Hepatocyte (in vitro differentiated cells): ENCODE measurements at places on chromosomes 5 and 9.
A peak's percentile ranks its signal among the peaks of the same experiment; 100 is the strongest.

- no peak for DNase-seq
Observed at GRCh38 chr9:105341434-105342146, 97.1 kb downstream of the SLC44A1 start.

- DNase-seq: no peak
Observed at GRCh38 chr9:134343637-134344036, 17.4 kb downstream of the RXRA start.

GRCh38 chr9:112841261-112841660 lies 49.4 kb downstream of the SLC46A2 start:
- DNase-seq: no peak

GRCh38 chr5:138601444-138601843 lies 26.2 kb upstream of the HSPA9 start:
- DNase-seq: peak; percentile 67

DNA sequence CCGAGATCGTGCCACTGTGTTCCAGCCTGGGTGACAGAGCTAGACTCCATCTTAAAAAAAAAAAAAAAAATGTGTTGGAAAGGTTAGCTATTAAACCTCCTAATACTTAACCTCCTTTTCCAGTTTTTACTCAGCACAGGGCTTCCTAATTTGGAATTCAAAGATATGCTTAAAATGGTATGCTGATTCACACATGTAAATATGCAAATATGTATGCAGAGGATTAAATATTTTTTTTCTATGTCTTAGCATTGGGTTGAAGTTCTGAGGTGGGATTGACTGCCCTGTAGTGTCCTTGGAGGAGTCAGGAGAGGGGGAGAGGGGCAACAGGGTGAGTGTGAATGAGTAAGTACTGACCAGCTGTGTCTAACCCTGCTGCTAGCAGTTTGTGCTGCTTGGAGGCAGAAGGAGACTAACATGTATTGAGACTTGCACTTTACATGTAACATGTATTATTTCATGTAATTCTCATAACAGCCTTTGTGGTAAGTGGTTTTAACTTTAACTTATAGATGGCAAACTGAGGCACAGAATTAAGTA lies 63.2 kb downstream of the SLC44A1 start:
- DNase-seq: no peak

DNA sequence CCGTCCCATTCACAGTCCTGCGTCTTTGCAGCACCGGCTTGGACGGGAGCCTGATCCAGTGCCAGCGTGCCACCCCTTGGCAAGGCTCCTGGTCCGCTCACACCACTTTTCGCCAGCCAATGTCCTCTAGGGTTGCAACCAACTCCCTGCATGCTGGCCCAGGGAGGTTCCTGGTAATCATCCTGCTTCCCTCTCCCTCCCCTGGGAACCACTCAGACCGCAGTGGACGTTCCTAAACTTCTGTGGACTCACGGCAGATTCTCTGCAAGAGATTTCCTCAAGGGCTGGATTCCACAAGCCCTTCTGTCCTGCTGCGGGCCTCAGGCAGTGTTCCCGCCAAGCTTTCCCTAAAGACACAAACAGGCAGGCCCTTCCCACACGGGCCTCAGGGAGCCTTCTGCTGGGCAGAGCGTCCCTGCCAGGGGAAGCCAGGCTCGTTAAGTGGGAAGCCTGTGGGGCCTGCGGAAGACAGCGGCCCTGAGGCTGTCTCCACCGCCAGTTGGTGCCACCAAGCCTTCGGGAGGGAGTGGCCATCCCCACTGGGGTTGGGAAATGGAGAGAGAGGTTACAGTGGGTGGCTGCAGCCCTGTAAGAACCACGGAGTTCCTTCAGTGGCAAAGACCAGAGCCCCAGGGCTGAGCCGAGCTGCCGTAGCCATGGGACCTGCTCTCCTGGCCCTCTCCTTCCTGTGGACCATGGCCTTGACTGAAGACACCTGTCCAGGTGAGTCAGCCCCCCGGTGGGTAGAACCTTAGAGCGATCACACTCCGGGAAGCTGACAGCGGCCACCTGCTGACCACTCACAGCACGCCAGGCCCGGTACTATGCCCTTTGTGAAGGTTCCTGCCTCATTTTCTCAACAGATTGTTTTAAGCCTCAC lies 16.4 kb upstream of the FCN2 start:
- no peak for DNase-seq

DNA sequence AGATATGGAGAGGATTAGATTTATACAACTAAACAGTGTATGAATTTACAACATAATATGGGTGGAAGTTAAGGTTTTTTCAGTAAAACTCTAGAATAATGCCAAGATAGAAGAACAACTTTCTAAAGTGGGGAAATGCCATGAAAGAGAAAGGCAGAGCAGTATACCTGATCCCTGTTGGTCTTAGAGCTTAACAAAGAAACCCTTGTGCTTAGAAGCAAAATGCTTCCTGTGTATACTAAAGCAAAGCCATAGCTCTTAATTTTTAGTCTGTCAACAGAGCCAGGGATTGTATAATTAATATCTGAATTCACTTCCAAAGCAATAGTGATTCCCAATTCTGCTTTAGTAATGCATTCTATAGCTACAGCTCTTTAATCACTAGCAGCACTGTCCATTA lies 14.4 kb downstream of the C9orf85 start:
- DNase-seq: no peak

DNA sequence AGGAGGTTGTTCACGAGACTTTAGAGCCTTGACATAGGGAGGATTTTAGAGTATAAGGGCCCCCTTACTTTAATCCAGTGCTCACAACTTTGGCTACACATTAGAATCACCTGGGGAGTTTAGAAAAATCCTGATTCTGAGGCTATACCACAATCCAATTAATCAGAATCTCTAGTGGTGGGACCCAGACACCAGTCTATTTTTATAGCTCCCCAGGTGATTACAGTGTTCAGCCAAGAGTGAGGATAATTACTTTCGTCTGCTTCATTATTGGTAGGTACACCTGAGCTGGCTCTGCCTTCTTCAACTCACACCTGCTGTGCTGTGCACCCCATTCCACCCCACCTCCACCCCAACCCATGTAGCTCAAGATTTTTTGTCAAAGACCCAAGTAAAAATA lies 141.3 kb upstream of the EPB41L4A start:
- no peak for DNase-seq

DNA sequence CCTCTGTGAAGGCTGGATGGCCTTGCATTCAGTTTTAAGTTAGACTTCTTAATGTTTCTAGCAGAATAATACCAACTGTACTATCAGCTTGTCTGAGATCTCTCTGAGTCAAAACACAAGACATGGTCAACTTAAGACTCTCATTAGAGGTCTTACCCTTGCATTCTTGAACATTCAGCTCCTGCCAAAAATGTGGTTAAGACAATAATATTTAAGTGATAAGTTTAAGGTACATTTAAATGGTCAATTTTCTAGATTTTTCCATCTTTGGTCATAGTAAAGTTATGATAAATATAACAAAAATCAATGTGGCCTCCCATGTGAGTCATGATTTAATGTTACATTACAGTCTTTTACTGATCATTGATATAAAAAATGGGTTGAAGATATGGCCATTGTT lies 75.0 kb downstream of the NR2F1 start:
- no peak for DNase-seq

- DNase-seq: peak; percentile 76
Observed at GRCh38 chr5:163695830-163696578, 190.6 kb downstream of the MAT2B start.

DNA sequence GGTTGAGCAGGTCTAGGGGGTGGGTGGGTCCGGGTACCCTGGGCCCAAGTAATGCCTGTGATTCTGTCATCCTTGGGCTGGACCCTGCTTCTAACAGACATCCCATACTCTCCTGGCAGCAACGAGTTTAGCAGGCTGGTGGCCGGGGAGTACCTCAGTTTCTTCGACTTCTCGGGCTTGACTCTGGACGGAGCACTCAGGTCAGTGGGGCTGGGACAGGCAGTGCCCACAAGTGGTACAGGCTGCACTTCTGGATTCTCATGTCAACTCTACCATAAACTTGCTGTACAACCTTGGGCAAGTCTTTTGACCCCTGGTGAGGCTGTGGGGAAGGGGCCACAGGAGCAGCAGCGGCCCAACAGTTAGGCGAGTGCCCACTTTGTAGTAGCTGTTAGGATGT lies 21.8 kb downstream of the PSD2 start:
- DNase-seq: no peak

- no peak for DNase-seq
Observed at GRCh38 chr9:33291031-33291397, 698 bp downstream of the NFX1 start.

DNA sequence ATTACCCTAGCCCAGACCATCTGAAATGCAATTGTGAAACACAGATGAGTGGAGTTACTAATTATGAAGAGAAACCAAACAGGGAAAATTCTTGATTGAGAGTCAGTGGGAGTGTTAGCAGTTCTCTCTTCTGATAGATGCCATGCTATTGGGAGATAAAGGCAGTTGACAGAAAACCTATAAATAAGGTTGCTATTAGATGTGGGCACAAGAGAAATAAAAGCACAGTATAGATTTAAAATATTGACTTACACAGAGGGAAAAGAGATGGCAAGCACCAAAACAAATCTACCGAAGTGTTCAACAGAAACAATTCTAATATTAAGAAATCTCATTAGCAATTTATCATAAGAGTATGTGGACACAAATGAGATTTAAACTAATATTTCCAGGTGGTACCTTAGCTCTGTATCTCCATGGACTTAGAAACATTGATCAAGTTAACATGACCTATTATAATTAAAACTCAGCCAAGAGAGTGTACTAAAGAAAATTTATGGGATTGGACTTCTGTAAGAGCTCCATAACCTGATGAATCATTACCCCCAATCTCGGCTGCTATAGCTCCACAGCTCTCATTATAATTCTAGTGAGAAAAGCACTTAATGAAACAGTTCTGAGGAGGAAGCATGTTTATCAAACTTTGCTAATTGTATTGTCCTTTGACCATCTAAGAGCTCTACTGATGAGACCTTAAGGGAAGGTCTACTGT lies 665.0 kb upstream of the RIOK2 start:
- DNase-seq: no peak

DNA sequence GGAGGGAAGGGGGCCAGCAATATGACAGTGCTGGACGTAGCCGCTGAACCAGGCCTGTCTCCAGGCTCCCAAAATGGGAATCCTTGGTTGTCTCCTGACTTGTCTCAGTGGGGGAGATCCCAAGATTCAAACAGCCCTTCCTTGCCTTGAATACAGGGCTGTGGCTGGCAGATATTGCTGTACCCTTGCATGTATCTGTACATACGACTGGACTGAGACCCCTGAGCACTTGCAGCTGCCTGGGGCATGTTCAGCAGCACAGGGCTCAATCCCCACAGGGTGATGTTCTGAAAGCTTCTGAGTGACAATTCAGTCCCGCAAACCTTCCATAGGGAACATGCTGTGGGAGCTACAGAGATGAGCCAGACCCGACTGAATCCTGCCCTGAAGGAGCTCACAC lies 13.3 kb downstream of the OR13J1 start:
- peak; percentile 2 for DNase-seq

DNA sequence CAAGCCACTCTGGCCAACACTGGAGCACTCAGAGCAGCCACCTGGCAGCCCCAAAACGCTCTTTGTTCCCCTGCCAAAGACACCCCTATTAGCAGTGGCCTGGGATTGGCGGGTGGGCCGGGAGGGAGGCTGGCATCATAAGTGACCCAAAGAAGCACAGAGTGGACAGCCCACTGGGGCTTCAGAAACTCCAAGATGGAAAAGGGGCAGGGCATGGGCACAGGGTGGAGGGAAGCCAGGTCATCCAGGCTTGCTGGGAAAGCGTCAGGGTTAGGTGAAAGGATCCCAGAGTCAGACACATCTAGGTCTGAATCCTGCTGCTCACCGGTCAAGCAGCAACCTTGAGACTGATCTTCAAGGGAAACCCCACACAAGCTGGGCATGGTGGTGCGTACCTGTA lies 14.8 kb downstream of the EEIG1 start:
- no peak for DNase-seq

- DNase-seq: no peak
Observed at GRCh38 chr5:154999865-155000264, 13.7 kb upstream of the KIF4B start.

- DNase-seq: no peak
Observed at GRCh38 chr9:70481471-70481870, 67.0 kb upstream of the KLF9 start.

DNA sequence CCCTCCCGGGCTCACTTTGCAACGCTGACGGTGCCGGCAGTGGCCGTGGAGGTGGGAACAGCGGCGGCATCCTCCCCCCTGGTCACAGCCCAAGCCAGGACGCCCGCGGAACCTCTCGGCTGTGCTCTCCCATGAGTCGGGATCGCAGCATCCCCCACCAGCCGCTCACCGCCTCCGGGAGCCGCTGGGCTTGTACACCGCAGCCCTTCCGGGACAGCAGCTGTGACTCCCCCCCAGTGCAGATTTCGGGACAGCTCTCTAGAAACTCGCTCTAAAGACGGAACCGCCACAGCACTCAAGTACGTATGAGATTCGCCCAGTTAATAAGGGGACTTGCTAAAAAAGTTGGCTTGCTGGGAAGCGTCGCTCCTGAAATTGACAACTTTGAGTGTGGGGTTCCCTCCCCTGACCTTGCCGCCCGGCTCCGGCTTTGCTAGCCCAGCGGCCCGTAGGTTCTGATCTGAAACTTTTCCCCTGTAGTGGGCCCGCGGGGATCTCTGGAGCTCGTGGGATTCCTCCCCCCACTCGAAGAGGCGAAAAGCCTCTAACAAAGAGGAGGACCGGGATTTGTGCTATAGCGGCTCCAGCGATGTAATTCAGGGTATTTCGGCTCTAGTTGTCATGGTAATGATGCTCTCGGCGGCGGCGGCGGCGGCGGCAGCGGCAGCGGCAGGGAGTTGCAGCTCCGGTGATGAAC lies 572 bp downstream of the NR4A3 start:
- peak; percentile 59 for DNase-seq

GRCh38 chr5:95070453-95070852 lies 214.4 kb downstream of the MCTP1 start:
- DNase-seq: no peak

DNA sequence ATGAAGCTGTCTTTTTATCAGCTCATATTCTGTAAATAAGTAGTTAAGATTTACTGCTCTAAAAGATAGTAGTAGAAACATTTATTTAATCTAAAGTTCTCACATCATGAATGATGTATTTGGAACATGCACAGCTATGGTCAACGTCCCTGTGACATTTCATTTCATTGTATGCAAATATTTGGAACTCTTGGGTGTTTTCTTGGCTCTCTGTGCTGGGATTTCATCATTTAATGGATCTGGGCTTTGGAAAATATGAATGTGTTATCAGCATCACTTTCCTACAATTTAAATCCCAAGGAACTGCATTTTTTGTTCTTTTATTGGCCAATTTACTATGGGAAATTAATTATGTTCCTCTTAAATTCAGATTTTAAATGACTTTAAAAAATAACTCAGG lies 462.9 kb downstream of the SEMA5A start:
- DNase-seq: no peak
